ENCODE measurements at places on chromosomes 12 and 14. TPM values are rescaled to one million over a fixed set of nuclear protein-coding genes. Genes with fewer than 3 reads are reported as not detected.

- no peaks in the 10 kb centered on the region for H3K36me3 ChIP-seq
- no peaks in the 10 kb centered on the region for H3K27me3 ChIP-seq
- no peak overlapping the region for H3K27ac ChIP-seq
Measured at GRCh38 chr12:65414526-65414925, 136.0 kb downstream of the MSRB3 start.

The PAX9 gene
- 0.77 TPM for total RNA-seq

DNA sequence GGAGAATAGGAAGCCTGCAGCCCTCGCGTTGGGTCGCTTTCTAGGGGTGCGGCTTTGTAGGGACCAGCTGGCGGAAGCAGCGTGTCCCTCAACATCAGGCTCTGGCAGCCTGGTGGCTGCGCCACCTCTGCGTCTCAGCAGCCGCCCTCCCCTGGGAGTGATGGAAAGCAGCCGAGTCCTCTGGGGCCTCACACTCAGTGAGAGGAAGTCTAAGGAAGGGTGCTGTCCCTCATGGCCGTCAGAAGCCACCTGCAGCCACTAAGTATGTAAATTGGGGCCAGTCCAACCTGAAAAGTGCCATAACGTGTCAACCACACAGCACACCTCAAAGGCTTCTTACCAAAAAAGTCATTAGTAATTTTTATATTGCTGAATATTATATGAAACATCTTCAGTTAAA, 80.3 kb downstream of the WDR20 start:
- H3K27ac ChIP-seq = no peak overlapping the region
- peaks cover 10% of the 10 kb centered on the region for H3K36me3 ChIP-seq
- H3K4me3 ChIP-seq = no peak overlapping the region
- H3K4me1 ChIP-seq = peaks cover 2% of the 10 kb centered on the region
- no peaks in the 10 kb centered on the region for H3K27me3 ChIP-seq
- no peak for DNase-seq

The PTPN6 gene
- 65.4 TPM for total RNA-seq

DNA sequence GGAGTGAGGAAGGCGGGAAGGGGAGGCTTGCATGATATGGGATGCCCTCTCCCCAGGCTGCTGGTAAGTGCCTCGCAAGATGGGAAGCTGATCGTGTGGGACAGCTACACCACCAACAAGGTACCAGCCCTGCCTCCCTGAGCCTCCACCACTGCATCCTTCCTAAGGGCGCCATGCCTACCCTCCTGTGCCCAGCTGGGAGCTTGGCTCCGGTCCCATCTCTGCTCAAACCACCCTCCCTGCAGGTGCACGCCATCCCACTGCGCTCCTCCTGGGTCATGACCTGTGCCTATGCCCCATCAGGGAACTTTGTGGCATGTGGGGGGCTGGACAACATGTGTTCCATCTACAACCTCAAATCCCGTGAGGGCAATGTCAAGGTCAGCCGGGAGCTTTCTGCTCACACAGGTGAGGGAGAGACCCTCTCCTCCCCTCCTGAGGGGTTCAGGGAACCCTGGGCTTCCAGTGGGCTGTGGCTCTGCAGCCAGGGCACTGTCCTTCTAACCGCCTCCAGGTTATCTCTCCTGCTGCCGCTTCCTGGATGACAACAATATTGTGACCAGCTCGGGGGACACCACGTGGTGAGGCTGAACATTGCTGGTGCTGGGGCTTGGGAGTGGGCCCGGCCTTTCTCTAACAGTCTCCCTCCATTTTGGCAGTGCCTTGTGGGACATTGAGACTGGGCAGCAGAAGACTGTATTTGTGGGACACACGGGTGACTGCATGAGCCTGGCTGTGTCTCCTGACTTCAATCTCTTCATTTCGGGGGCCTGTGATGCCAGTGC, 2.6 kb downstream of the GNB3 start:
- H3K36me3 ChIP-seq = peaks cover 14% of the 10 kb centered on the region
- H3K27me3 ChIP-seq = no peaks in the 10 kb centered on the region
- H3K4me3 ChIP-seq = no peak overlapping the region
- peak overlapping the region; percentile 54 for H3K27ac ChIP-seq
- DNase-seq = no peak

DNA sequence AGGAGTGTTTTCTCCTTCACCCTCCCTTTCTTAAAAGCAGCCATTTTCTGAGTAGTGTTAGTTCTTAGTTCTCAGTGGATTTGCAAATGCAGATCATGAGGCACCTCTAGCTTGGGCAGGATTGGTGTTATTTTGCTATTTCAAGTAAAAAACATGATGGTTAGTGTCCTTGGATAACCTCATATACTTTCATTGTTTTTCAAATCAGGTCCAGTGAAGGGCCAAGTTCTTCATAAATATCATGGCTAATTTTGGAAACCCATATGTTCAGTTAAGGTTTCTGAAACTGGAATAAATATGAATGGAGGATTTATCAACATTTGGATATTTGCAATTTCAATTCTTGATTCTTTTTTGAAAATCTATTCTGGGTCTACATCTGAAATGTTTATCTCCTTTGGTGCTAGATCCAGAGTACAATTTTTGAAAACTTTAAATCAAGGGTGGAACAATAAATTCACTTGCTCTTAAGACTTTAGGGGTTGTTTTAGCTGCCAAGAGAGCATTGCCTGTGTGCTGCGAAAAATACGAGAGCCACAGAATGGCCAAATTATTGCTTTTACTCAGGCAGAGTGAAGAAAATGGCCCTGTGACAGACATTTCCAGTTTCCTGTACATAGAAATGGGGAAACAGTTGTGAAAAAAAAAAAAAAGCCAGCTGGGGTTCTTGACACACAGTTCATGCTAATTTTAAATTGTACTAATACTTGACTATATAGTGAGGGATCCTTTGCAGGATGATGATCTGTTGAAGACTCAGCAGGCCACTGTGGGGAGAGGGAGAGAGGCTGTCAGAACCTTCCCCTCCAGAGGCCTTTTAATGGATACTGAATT, 104.6 kb downstream of the BICD1 start:
- H3K27ac ChIP-seq = no peak overlapping the region
- no peaks in the 10 kb centered on the region for H3K27me3 ChIP-seq
- peaks cover 3% of the 10 kb centered on the region for H3K36me3 ChIP-seq
- peaks cover 3% of the 10 kb centered on the region for H3K4me1 ChIP-seq
- DNase-seq = no peak
- H3K4me3 ChIP-seq = no peak overlapping the region

The CACNA2D4 gene
- 0.34 TPM for total RNA-seq

DNA sequence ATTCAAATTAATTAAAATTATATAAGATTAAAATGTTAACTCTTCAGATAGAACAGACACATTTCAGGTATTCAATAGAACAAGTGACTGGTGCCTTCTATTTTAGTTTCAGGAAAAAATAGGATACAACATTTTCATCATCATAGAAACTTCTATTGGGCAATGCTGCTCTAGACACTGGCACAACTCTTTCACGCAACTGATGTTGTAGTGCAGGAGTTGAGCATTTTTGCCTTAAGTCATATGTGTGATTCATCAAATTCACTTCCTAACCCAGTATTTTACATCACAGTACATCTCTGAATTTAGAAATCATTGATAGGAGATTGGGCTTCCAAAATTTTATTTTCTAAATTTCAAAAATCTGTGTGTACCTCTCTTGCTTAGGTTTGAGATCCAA, 215.4 kb upstream of the DIO2 start:
- no peaks in the 10 kb centered on the region for H3K4me1 ChIP-seq
- no peak overlapping the region for H3K4me3 ChIP-seq
- DNase-seq = no peak
- no peak overlapping the region for H3K27ac ChIP-seq
- H3K36me3 ChIP-seq = no peaks in the 10 kb centered on the region

DNA sequence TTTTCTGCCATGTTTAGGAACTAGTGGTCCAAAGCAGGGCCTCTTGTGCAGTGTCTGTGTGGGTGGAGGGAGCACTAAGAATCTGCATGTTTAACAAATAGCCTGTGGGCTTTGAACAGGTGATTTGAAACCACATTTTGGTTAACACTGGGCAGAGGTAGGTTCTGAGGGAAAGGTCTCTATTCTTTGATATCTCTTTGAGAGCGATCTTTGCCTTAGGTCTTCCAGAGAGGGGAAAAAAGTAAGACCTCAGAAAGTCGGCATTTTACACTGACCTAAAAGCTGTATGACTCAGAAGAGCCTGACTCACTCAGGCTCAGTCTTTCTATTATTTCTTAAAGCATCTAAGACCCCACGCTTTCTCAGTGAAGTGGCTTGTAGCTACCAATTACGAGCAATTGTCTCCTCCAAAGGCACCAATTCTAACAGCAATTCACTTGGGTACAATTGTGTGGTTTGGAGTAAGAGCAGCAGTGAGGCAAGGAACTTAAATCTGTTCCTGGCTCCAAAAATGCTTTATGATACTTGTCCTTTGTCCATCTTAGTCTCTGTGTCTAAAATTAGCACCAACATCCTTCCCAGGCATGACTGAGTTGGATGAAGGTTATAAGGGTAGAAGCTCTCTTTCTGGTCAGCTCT, 8.8 kb downstream of the EIF2B2 start:
- H3K4me3 ChIP-seq = no peak overlapping the region
- no peak overlapping the region for H3K27ac ChIP-seq
- no peaks in the 10 kb centered on the region for H3K4me1 ChIP-seq
- H3K36me3 ChIP-seq = peaks cover 14% of the 10 kb centered on the region
- H3K27me3 ChIP-seq = no peaks in the 10 kb centered on the region
- DNase-seq = no peak

The P2RX7 gene
- total RNA-seq = not detected

The SLC6A12 gene
- total RNA-seq = 3.1 TPM

- H3K27ac ChIP-seq = no peak overlapping the region
- no peaks in the 10 kb centered on the region for H3K36me3 ChIP-seq
- DNase-seq = no peak
Measured at GRCh38 chr12:90585640-90586304, 369.2 kb downstream of the CCER1 start.

- no peak overlapping the region for H3K27ac ChIP-seq
- H3K36me3 ChIP-seq = no peaks in the 10 kb centered on the region
- DNase-seq = no peak
Measured at GRCh38 chr14:104228221-104228620, 89.8 kb downstream of the KIF26A start.

The NDUFA12 gene
- 83.9 TPM for total RNA-seq

The ADIPOR2 gene
- total RNA-seq = 83.6 TPM

The NRL gene
- total RNA-seq = 2.3 TPM

GRCh38 chr14:38297681-38298080, 41.8 kb upstream of the CLEC14A start:
- no peak overlapping the region for H3K4me3 ChIP-seq
- no peaks in the 10 kb centered on the region for H3K4me1 ChIP-seq
- no peak overlapping the region for H3K27ac ChIP-seq
- H3K36me3 ChIP-seq = no peaks in the 10 kb centered on the region

The SPX gene
- total RNA-seq = 2.6 TPM

DNA sequence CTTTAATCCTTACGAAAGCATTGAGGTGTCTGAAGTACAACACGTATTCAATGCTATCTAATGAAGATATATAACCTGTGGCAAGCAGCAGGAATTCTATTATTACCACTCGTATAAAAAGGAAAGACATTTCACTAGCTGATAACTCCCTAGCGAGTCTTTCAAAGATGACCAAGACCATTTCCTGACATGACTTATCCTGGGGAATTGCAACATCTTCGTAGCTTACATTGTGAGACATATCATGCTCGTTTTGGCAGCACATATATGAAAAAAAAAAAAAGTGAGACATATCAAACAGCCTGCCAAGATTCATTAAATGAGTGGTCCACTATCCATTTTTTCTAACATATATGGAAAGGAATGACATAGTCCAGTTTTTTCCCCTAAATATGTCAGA, 337.0 kb downstream of the FSCB start:
- peaks cover under 1% of the 10 kb centered on the region for H3K36me3 ChIP-seq
- DNase-seq = no peak
- peaks cover under 1% of the 10 kb centered on the region for H3K4me1 ChIP-seq
- no peaks in the 10 kb centered on the region for H3K27me3 ChIP-seq
- no peak overlapping the region for H3K4me3 ChIP-seq

The GPRC5D gene
- not detected for total RNA-seq

The NRIP2 gene
- not detected for total RNA-seq

- no peak overlapping the region for H3K27ac ChIP-seq
- peaks cover 16% of the 10 kb centered on the region for H3K36me3 ChIP-seq
- no peak for DNase-seq
- no peaks in the 10 kb centered on the region for H3K27me3 ChIP-seq
Measured at GRCh38 chr12:53585448-53586125, 40.6 kb downstream of the ATF7 start.

- H3K4me1 ChIP-seq = peaks cover 5% of the 10 kb centered on the region
- no peaks in the 10 kb centered on the region for H3K36me3 ChIP-seq
- no peak overlapping the region for H3K27ac ChIP-seq
- H3K4me3 ChIP-seq = no peak overlapping the region
Measured at GRCh38 chr14:38125481-38126037, 82.1 kb upstream of the SSTR1 start.

Data from progenitor cell of endocrine pancreas (in vitro differentiated cells).